Activated naive CD4-positive, alpha-beta T cell treated with anti-CD3 and anti-CD28 coated beads, Interleukin-2, amount 10 ng/mL, durations not matched to agents 7 days and 5 days (primary cell): ENCODE measurements at places on chromosomes 5 and 9.

DNA sequence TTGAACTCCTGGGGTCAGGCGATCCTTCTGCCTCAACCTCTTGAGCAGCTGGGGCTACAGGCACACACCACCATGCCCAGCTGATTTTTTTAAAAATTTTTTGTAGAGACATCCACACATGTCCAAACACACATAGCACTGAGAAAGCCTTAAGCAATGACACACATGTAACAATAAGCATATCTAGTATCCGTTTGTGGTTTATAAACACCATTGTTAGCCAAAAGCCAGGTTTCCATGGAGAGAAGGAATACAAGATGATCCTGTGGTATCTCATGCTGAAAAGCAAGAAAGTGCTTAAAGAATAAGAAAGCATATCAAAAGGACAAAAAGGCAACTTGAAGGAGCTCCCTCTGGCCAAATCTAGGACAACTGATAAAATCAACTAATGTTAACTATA, 29.7 kb upstream of the SLC1A3 start:
- DNase-seq, result no peak
- H3K36me3 ChIP-seq, result no peaks in the 10 kb centered on the region
- no peak overlapping the region for H3K4me3 ChIP-seq

DNA sequence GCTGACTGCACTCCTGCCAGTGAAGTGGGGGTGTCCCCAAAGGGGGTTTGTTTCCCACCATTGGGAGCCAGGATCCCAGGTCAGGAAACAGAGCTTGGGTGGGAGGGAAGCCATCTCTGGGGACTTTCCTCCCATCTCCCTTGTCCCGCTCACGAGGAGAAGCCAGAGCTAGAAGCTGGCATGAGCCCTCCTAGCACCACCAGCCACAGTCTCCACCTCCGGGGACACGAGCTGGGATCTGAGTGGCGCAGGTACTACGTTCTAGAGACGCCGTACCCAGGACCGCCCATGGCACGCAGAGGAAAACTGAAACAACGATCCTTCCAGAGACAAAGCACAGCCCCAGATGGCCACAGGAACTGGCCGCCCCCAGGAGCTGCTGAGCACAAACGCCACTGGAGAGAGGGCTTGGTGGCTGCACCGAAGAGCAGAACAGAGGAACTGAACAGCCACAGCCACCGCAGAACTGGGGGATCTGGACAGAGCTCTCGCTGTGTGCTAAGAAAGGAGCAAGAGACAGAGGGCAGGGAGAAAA, 29.8 kb downstream of the ADAMTS2 start:
- no peak overlapping the region for H3K27ac ChIP-seq
- no peak for DNase-seq
- H3K36me3 ChIP-seq, result no peaks in the 10 kb centered on the region
- H3K27me3 ChIP-seq, result no peaks in the 10 kb centered on the region
- H3K4me1 ChIP-seq, result no peaks in the 10 kb centered on the region

GRCh38 chr5:72474046-72474500, 33.1 kb downstream of the ZNF366 start:
- DNase-seq, result no peak
- H3K36me3 ChIP-seq, result no peaks in the 10 kb centered on the region

DNA sequence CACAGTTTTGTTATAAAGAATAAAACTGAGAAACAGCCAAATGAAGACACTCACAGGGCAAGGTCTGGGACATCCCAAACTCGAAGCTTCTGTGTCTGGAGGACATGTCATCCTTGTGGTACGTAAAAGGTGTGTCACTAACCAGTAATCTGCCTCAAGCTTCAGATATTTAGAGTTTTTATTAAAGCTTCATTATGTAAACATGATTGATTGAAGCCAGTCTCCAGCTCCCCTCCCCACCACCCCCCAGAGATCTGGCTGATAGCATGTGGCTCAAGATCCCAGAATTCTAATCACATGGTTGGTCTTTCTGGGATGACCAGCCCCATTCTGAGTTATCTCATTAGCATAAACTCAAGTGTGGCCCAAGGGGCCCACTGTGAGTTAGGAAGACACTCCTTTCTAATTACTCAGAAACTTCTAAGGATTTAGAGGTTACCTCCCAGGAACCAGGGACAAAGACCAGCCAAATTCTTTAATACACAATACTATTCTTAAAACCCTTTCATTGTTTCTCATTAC, 31.4 kb upstream of the ERAP1 start:
- H3K36me3 ChIP-seq, result peaks cover 3% of the 10 kb centered on the region
- H3K27ac ChIP-seq, result no peak overlapping the region
- H3K27me3 ChIP-seq, result no peaks in the 10 kb centered on the region
- H3K4me3 ChIP-seq, result no peak overlapping the region
- no peak for DNase-seq
- H3K4me1 ChIP-seq, result peaks cover 20% of the 10 kb centered on the region

- H3K27me3 ChIP-seq, result no peaks in the 10 kb centered on the region
- no peaks in the 10 kb centered on the region for H3K4me1 ChIP-seq
- no peak overlapping the region for H3K4me3 ChIP-seq
- H3K27ac ChIP-seq, result no peak overlapping the region
These were observed 389.1 kb upstream of the ST8SIA4 start for GRCh38 chr5:101292199-101292598.

DNA sequence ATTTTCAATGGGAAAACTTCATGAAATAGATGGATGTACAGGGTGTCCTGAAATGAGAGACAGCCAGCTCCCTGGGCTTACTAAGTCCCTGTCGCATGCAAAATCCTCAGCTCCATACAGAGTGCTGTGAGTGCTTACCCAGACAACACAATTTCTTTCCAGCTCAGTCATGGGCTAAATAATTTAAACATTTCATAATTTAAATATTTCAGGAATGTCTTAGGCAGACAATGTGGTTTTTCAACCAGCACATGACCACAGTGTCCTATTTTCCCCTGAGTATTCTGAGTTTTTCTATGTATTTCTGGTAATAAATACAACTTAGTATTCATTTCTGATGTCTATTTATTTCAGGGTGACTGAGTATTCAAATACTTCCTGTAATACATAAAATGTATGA, 188.5 kb upstream of the SNX2 start:
- H3K4me1 ChIP-seq, result no peaks in the 10 kb centered on the region
- no peaks in the 10 kb centered on the region for H3K36me3 ChIP-seq
- H3K27me3 ChIP-seq, result peaks cover 4% of the 10 kb centered on the region
- no peak overlapping the region for H3K4me3 ChIP-seq
- H3K27ac ChIP-seq, result no peak overlapping the region
- DNase-seq, result no peak

- H3K27me3 ChIP-seq, result peaks cover 3% of the 10 kb centered on the region
- DNase-seq, result no peak
- H3K4me3 ChIP-seq, result no peak overlapping the region
- H3K36me3 ChIP-seq, result no peaks in the 10 kb centered on the region
- H3K27ac ChIP-seq, result no peak overlapping the region
These were observed 130.8 kb upstream of the STC2 start for GRCh38 chr5:173458828-173459609.

- H3K27ac ChIP-seq, result no peak overlapping the region
- DNase-seq, result no peak
- no peaks in the 10 kb centered on the region for H3K36me3 ChIP-seq
- peaks cover 36% of the 10 kb centered on the region for H3K27me3 ChIP-seq
- peaks cover 2% of the 10 kb centered on the region for H3K4me1 ChIP-seq
These were observed 26.4 kb upstream of the ARHGAP26 start for GRCh38 chr5:142743592-142744441.

DNA sequence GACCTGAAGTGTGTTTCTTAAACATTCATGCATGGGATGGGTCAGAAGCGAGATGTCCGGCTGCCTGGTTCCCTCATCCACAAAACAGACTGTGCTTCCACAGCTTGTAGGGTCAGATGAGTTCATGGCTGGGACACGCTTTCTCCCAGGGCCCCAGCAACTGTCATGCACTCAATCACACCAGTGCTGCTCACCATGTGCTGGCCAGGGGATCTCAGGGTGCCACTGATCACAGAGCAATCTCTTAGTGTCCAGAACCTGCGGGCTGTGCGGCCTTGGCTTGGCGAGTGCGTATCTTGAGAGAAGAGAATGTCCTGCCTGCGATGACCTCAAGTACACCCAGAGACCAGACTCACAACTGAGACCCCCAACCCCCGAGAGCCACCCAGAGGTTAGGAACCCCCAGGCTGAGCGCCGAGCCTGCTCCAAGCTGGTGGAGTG, 26.0 kb upstream of the FCN2 start:
- no peaks in the 10 kb centered on the region for H3K36me3 ChIP-seq
- H3K4me1 ChIP-seq, result no peaks in the 10 kb centered on the region
- no peak for DNase-seq

DNA sequence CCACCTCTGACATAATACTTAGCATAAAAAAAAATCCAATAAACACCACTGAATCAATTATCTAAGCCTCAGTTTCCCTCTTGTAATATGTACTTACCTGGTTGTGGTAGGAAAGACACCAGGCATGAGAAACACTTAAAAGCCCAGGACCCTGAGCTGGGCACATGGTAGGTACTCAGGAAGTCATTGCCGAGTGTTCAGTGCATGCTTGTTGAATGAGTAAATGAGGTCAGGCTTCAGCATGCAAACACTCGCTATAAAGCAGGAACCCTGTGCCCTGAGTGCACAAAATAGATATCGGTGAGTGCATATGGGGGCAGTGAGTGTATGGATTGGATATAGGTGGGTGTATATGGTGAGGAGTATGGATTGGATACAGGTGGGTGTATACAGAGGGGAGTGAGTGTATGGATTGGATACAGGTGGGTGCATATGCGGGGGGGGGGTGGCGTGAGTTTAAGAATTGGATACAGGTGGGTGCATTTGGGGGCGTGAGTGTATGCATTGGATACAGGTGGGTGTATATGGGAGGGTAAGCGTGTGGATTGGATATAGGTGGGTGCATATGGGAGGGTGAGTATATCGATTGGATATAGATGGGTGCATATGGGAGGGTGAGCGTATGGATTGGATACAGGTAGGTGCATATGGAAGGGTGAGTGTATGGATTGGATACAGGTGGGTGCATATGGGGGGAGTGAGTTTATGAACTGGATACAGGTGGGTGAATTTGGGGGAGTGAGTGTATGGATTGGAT, 194.3 kb upstream of the MSX2 start:
- H3K27me3 ChIP-seq, result no peaks in the 10 kb centered on the region
- peaks cover 2% of the 10 kb centered on the region for H3K4me1 ChIP-seq
- H3K4me3 ChIP-seq, result no peak overlapping the region
- DNase-seq, result no peak
- no peaks in the 10 kb centered on the region for H3K36me3 ChIP-seq
- H3K27ac ChIP-seq, result no peak overlapping the region

GRCh38 chr9:125931211-125931610, 184.0 kb downstream of the PBX3 start:
- H3K27me3 ChIP-seq, result no peaks in the 10 kb centered on the region
- H3K27ac ChIP-seq, result no peak overlapping the region
- no peak for DNase-seq
- H3K4me3 ChIP-seq, result no peak overlapping the region
- no peaks in the 10 kb centered on the region for H3K36me3 ChIP-seq

DNA sequence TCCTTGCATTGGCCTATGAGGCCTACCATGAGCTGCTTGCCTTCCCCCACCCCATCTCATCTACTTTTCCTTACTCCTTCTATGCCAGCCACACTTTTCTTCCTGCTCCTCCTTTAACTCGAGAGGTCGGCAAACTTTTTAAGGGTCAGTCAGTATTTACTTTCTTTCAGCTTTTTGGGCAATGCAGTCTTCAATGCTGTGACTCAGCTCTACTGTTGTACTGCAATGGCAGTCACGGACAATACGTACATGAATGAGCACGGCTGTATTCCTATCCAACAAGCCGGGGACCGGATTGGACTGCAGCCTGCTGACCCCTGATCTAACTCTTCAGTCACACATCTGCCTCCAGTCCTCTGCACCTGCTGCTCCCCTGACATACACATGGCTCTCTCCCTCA, 602 bp upstream of the ACTL7A start:
- H3K4me1 ChIP-seq, result no peaks in the 10 kb centered on the region
- no peaks in the 10 kb centered on the region for H3K27me3 ChIP-seq
- no peak overlapping the region for H3K27ac ChIP-seq
- no peaks in the 10 kb centered on the region for H3K36me3 ChIP-seq

DNA sequence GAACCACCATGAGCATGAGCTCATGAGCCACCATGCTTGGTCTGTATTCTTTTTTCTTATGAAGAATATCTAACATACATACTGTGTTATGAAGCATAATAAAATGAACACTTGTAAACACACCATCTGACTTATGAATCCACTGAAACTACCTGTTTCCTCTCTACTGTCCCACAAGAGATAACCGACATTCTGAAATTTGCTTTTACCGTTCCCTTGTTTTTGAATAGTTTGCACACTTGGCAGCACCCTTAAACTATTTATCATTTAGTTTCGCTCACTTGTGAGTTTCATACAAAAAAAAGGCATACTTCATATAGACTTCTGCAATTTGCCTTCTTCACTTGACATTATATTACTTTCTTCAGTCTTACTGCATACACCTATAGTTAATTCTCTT, 8.9 kb downstream of the LARS1 start:
- peaks cover 13% of the 10 kb centered on the region for H3K4me1 ChIP-seq
- H3K27ac ChIP-seq, result peak overlapping the region; percentile 77
- no peaks in the 10 kb centered on the region for H3K27me3 ChIP-seq
- peak overlapping the region; percentile 14 for H3K4me3 ChIP-seq

- H3K27me3 ChIP-seq, result peaks cover 10% of the 10 kb centered on the region
- no peak overlapping the region for H3K4me3 ChIP-seq
- no peak overlapping the region for H3K27ac ChIP-seq
- H3K4me1 ChIP-seq, result no peaks in the 10 kb centered on the region
- DNase-seq, result no peak
These were observed 120.9 kb upstream of the PITX1 start for GRCh38 chr5:135154961-135155360.

DNA sequence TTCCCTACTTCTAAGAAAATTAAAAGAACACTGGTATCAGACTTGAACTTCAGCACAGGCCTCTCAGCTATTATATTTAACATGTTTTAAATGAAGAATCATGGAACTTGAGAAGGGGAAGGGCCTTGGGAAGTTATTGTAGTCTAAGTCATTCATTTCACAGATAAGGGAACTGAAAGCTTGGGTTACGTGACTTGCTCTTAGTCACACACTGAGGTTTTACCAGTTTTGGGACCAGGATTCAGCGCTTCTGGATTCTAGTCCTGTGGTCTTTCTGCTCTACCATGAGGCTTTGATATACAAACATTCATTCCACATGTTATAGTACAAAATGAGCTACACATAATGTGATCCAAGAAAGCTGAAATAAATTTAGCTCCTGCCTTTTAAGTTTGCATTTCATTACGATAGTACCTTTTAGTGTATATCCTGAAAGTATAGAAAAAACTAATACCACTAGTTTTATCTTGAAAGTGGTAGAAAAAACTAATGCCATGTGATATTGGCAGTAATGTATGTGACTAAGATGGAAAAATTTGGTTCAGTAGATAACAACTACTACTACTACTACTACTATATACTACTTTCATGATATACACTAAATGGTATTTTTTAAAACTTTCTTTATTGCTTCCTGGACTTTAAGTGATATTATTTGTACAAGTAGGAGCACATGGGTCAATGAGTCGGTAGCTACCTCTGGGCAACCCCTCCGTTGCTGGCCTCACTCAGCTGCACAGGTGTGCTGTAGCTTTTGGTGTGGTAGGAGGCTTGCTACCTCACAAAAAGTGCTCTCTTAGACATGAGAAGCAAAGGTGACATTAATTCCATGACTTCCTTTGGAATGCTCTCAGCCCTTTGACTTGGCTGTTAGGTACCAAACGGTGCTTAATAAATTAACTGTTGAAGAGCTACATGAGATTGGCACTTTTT, 40.7 kb downstream of the F2RL2 start:
- no peak overlapping the region for H3K4me3 ChIP-seq
- H3K27me3 ChIP-seq, result no peaks in the 10 kb centered on the region
- no peak for DNase-seq
- peaks cover 5% of the 10 kb centered on the region for H3K36me3 ChIP-seq
- H3K4me1 ChIP-seq, result peaks cover 14% of the 10 kb centered on the region
